Activated effector memory CD4-positive, alpha-beta T cell treated with Interleukin-2 at 50 U/mL for 16 hours (primary cell): ENCODE measurements at places on chromosomes 5 and 9.

- DNase-seq, result no peak
Measured at GRCh38 chr9:16406526-16407225, 463.8 kb downstream of the BNC2 start.

DNA sequence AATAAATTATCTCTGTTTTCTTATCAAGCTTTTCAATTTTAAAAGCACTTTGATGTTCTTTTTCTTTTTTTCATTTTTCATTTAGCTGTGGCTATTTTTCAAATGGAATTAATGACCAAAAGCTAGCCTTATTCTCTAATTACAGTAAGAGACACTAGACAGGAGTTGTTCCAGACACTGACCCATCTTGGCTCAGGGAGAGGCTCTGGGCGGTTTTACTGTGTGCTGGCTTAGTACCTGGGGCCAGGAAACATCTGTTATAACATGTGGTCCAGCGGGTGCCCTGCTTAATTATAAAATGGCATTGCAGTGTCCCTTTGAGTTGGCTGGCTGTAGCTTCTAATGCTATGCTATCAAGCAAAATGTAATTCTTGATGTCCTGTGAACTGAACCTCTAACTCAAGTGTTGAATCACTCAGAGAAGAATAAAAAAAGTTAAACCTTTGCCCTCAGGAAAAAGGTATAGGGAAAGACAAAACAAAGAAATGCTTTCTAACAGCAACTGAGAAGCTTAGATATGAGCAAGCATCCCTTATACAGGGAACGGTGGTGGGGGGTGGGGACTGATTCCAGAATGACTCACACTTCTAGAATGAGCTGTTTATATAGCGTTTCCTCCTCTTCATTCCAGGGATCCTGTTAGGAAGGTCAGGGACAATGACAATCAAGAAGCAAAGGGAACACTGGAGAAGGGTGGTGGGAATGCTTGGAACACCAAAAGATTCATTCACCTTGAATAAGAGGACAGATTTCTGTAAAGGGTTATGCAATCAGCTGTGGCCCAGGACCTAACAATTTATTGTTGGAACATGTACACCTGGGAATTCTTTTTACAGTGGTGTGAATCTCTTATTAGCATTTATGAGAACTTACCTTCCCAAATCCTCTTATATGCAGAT is 58.7 kb upstream of the NFIB start:
- no peak for DNase-seq

DNA sequence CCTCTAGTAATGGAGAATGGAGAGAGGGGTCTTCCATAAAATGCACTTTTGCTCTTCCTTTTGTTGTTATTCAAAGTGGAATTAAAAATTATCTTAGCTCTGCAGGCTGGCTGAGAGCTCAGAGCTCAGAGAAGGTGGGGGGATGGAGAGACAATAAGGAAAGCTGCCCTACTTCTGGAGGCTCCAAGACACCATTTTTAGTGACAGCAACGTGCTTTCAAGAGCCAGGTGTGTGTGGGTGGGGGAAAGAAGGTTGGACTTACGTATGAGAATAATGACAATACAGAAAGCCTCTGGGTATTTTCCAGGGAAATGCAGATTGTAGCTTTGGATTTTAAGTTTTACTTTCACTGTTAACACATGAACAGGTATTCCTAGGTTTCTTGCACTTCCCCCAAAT is 173.9 kb downstream of the TRPM3 start:
- no peak for DNase-seq

GRCh38 chr5:132688536-132689339 is 14.9 kb downstream of the IL4 start:
- DNase-seq, result no peak

- no peak for DNase-seq
Measured at GRCh38 chr9:69744688-69745380, 15.0 kb downstream of the PTAR1 start.

- no peak for DNase-seq
Measured at GRCh38 chr5:170520372-170520771, 16.6 kb downstream of the KCNIP1 start.

DNA sequence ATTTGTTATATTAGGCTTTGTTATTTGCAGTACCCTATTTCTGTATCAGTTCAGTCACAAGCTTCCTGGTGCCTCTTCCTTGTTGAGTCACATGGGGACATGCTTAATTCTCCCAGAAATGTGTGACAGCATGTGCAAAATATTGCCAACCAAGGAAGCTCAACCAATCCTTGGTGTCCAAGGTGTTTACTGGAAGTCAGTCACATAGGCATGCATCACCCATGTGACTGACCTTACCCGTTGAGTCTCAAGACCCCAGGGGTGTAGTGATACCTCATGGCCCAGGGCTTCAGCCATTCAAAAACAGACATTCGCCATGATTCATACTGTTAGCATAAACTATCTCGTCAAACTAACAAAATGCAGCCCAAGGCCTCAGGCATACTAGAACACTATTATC is 9.3 kb upstream of the ANKDD1B start:
- DNase-seq, result no peak

DNA sequence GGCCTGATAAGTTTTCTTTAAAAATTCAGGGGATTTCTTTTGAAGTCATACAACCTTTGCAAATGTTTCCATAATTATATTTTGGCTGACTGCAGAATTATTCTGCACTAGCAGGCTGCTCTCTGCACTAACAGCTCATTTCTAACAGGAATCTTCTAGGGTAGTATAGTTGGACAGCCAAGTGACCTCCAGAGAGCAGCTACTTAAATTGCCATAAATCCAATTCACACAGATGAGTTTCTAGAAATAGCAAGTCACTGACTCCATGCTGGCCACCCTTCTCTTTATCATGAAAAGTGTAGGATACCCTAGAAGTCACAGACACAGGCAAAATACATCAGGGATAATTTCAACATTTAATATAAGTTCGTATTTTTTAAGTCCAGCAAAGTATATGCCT is 110.9 kb upstream of the TARS1 start:
- DNase-seq, result no peak

GRCh38 chr9:134073500-134073899 is 5.7 kb upstream of the BRD3 start:
- no peak for DNase-seq

- DNase-seq, result no peak
Measured at GRCh38 chr9:1120500-1121165, 70.5 kb downstream of the DMRT2 start.

DNA sequence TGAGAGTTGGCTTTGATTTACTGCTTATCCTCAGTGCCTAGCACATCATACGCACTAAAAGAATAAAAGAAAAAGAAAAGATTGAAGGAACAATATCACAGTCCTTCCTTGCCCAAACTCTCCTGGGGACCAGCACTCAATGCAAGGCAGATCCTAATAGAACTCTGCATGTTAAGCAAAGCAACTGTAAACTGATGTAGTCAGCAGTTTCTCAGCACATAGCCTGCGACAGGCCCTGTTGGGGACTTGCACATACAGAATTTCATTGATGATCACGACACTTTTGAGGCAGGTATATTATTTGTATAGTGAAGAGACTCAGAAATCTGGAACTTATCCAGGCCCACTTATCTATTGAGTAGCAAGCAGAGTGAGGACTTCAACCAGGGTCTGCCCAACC is 15.4 kb downstream of the NIPAL4 start:
- no peak for DNase-seq

DNA sequence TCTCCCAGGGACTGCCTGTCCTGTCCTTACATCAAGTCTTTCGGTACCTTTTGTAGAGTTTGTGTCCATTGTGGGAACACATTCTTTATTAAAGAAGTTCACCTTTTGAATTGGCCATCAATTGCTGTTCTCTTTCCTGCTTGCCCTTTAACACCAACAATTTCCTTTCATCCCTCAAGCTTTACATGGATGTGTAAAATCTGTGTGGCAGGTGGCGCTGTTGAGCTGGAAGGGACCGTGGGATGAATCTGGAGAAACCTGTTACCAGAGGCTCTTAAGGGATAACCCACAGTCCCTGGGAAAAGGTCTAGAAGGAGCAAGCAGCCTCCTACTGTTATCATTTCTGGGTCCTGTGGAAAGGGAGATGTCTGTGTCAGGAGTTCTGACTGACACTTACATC is 7.9 kb upstream of the ZFP62 start:
- DNase-seq, result peak; percentile 31

DNA sequence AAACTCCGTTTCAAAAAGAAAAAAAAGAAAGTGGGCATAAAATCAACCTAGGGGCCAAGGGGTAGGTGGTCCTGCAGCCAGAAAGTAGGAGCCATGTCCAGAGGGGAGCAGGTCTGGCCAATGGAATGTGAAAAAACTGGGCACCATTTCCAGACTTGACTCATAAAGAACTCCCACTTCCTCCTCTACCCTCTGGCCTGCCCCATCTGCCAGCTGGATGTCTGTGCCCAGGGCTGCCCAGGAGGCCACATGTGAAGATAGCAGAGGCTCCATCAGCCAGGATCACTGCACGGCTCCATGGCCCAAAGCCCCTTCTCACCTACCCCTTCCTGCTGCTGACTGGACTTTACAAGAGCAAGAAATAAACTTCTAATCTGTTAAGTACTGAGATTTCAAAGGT is 42.1 kb upstream of the EEIG1 start:
- no peak for DNase-seq

DNA sequence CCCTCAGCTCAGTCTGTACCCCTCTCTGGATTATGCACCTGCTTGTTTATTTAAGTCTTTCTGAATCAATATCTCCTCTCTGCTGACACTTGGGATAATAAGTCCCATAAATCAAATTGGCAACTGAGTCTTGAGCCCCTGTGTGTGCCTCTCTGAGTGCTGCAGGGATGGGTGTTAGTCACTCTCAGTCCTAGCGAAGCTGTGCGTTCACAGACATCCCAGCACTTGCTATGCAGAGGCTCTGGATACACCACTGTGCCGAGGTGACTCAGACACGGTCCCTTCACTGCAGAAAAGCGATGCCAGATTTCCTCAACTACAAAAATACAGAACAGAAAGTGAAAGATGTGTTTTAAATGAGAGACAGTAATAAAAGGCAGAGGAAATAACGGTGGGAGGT is 4.1 kb upstream of the KCNMB1 start:
- DNase-seq, result no peak

DNA sequence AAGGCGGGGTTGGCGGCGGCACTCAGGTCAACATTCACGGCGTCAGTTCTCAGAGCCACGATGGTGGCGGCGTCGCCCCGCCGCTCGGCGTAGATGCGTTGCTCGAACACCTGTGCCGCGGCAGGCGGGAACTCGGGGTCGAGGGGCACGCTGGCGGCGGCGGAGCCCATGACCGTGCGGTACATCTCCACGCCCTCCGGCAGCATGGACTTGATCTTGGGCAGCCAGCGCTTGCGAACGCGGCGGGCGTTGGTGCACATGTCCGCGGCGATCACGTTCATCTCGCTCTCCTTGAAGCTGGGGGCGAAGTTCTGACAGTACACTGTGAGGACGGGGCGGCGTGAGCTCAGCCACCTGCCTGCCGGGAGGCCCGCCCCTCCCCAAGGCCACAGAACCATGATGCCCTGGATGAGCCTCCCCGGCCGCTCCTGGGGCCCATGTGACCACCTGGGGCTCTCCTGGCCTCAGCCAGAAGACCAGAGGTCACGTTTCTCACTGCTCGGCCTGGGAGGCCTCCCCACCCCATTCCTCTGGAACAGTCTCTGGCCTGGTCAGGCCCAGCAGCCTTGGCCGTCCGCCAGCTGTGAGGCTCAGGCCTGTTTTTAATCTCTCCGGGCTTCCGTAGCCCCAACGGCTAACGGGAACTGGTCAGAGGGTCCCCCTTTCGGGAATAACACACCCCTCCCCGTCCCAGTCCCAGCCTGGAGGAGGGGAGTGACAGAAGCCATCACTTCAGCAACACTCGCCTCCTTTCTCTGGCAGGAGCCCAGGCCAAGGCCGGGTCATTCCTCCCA is 50.7 kb upstream of the UBAC1 start:
- no peak for DNase-seq

DNA sequence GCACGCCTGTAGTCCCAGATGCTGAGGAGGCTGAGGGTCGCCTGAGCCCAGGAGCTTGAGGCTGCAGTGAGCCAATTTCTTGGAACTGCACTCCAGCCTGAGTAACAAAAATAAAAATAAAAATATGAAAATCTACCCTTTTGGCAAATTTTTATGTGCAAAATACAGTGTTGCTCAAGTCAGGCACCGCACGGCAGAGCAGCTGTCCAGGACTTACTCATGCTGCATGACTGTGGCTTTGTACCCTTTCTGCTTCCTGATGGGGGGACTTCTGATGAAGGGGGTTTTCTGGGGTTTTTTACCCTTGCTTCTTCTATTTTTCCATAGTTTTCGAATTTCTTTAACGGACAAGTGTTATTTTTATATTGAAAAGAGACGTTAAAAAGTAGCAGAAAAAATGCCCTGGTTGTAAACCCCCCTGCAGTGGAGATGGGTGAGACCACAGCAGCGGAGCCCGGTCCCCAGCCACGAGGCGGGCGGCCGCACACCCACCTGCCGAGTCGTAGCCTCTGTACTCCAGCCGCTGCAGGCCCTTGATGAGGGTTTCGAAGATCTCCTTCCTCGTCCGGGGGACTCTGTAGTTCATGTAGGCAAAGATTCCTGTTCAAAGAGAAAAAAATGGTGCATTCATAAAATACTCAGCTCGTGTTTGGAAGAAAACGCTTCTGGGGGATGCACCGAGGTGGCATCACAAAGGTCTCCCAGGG is 15.0 kb downstream of the GFPT2 start:
- no peak for DNase-seq

DNA sequence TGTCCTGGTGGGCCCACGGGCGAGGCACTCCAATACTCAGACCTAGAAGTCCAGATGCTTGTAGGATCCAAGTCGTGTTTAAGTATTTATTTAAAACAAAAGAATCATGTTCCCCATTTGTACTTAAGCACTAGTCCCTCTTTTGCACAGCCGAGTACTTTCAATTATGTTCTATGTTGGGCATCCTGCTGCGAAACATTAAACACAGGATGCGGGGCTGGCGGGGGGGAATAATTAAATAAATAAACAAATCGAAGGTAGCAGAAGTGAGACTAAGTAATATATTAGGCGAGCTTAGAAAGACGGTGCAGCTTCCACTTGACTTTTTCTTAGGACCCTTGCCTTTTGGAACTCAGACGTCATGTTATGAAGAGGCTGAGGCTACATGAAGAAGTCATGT is 1129.2 kb upstream of the ACO1 start:
- DNase-seq, result no peak

- no peak for DNase-seq
Measured at GRCh38 chr5:149543361-149544027, 7.7 kb downstream of the CSNK1A1 start.

- DNase-seq, result no peak
Measured at GRCh38 chr9:18717759-18718158, 243.8 kb downstream of the ADAMTSL1 start.

DNA sequence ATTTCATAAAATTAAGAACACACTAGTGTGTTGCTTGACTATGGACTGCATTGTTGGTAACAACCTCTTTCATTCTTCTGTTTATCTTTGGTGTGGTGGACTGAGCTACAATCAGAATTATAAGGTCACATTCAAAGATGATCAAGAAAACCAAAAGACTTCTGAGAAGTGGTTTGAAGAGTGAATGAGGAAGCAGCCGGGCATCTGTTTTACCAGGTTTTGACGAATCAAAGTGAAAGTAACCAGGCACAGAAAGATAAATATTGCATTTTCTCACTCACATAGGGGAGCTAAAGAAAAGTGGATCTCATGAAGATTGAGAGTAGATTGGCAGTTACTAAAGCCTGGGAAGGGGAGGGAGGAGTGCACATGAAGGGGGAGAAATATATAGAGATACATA is 589.1 kb downstream of the ZNF608 start:
- DNase-seq, result no peak

- no peak for DNase-seq
Measured at GRCh38 chr5:133827011-133827410, 141.4 kb downstream of the C5orf15 start.

GRCh38 chr5:179060116-179061008 is at the start of gene ZNF354C:
Gene ZNF354C, plus strand, starts transcription at chr5:179060373. Its CDS starts 1,696 bp downstream, at chr5:179062069.
- DNase-seq, result peak; percentile 76

GRCh38 chr9:512555-513272 is 298.0 kb downstream of the DOCK8 start:
- no peak for DNase-seq

GRCh38 chr9:87119328-87119881 is 172.1 kb upstream of the GAS1 start:
- no peak for DNase-seq
